ENCODE measurements at places on chromosomes 12 and 14.
A peak's percentile ranks its signal among the peaks of the same experiment; 100 is the strongest.

- DNase-seq: peak; percentile 61
Measured at GRCh38 chr12:12803186-12803585, 10.0 kb upstream of the DDX47 start.

DNA sequence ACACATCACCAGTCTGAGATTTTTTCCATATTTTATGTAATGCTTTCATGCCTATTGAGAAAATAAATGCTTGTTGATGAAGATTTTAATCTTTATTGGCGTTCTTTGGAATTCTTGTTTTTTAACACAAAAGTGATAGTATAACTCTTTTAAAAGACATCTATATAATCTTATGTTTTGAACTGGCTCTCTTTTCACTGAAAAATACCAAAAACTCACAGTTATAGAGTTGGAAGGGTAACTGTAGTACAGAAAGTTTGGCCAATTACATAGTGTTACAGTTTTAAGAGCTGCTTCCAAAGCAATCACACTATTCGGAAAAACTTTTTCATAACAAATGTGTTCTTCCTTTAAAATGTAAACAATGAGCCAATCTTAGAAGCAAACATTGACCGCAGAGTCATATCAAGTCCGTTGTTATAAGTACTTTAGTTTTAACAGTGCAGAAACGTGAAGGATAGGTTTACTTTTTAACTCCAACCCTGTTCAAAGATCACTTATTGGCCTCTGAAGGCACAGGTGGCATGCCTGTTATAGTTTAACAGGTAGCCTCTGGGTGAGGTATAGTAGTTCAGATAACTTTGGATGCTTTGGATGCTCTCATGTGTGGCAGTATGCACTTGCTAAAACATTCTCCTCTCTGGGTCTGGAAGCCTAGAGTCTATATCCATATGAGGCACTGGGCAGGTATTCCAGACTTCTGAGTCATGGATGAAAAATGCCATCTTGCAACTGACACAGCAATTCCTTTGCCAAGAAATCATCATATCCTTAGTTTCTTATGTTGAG, 12.1 kb upstream of the NTN4 start:
- DNase-seq: peak; percentile 83

- no peak for DNase-seq
Measured at GRCh38 chr14:68961781-68962584, 17.1 kb downstream of the ACTN1 start.

DNA sequence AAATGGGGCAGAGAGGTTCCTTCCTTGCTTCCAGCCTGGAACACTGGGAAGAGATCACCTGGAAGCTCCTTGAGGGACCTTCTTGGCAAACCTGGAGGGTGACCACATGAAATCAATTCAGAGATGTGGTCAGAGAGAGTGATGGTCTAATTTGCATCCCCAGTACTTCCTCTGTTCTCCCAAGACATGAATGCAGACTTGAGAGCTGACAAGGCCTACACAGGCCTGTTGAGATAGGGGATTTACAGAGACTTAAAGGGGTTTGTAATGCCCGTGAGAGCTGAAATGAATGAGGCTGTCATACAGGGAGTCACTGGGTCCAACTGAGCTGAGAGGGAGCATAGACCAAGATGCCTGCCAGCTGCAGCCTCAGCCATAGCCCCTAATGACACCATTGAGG, 45.1 kb downstream of the TMX1 start:
- no peak for DNase-seq

- peak; percentile 89 for DNase-seq
Measured at GRCh38 chr12:26271889-26272492, 76.6 kb downstream of the SSPN start.

DNA sequence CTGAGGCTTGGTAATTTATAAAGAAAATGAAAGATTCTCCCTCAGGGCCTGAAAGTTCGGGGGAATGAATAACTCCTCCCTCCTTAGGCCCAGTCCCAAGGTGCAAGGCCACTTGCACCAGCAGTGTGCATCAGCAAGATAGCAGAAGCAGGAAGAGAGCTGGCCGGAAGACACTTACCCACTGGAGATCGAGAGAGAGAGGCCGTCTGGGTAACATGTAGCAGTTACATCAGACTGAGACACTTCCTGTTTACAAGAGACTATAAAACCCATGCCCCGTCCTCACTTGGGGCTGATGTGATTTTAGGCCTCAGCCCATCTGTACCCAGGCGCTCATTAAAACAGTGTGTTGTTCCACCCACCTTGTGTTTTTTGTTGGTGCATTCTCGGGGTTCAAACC, 85.2 kb downstream of the TMTC3 start:
- DNase-seq: no peak

- no peak for DNase-seq
Measured at GRCh38 chr12:72509891-72510290, 237.7 kb downstream of the TRHDE start.

- DNase-seq: peak; percentile 100
Measured at GRCh38 chr12:22275843-22276242, 58.7 kb downstream of the ST8SIA1 start.

DNA sequence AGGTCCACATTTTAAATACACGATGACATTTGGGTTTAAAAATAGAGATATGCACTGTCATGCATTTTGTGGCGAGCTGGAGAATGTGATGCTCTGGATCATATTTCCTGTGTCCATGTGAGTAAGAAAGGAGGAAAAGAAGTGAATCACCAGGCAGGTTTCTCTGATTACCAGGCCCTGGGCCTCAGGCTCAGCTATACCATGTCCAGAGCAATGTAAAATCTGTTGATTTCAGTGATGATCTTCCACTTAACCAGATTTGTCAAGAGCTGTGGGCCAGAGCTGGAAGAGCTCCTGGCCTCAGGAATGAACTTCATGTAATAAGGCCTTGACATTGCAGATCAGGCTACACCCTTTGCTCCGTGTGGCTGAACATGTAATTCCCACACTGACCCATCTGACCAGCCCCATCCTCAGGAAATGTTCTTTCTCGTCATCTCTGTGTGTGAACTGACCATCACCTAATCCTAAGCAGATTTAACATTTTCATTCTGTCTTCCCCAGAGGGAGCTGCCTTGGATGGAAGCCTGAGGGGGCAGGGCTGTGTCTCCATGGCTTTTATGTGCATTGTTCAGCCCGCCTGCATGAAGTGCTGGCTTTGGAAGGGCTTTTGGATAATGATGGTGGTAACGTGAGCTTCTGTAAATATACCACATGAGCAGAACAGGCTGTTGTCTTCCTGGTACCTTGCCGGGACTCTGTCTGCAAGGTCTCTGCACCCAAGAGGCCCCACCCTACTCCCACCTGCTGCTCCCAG, 54.5 kb downstream of the CRACR2A start:
- DNase-seq: peak; percentile 98

GRCh38 chr12:6965026-6965661, 5.3 kb downstream of the PHB2 start:
- DNase-seq: peak; percentile 81

GRCh38 chr12:113643177-113643974, 171.7 kb upstream of the LHX5 start:
- DNase-seq: no peak

DNA sequence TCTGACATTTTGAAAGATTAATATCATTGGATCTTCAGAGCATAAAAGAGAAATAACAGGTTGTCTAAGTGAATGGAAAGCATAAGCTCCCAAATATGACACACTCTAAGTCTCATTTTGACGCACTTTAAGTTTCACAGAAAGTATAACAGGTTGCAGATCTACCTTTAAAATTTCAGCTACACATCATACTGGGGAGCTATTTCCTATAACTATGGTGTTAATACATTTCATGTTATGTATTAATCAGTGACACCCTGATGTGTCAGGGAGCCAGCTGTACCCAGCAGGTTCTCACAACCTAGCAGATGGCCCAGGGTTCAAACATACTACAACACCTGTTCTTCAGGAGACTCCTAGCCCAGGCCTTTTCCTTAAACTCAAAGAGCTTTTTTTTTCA, 31.1 kb upstream of the TMX1 start:
- DNase-seq: no peak

DNA sequence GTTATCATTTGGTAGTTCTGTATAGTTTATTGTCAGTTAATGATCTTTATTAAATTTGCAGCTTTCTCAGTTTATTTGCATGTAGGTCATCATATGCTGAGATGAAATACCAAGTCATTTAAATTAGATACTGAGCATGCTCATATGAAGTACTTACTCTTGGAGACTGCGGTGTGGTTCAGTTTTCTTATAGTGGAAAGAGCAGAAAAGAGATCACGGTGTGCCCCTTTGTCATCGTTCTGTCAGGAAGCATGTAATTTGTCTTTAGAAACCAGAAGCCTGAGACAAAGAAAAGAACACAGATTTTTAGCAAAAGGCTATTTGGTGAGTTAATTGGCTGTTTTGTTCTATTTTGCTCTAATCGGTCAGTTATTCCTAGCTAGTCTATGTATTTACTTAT, 75.6 kb downstream of the PLEKHA5 start:
- no peak for DNase-seq

DNA sequence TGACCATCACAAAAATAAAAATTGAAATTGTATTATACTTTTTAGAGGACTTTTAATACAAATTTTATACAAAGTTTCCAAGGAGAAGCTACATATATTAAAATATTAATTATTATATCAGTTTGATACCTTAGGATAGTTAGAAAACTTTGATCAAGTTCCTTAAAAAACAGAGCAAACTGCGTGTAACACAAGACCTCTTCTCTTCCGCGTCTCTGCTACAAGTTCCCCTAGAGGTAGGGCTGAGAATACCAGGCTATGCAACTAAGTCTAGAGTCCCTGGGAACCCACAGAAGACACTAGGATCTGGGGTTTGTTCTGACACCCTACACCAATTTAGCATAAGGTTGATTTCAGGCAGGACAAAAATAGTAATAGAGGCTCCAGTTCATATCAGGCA, 319.0 kb downstream of the FOXG1 start:
- DNase-seq: peak; percentile 1

- no peak for DNase-seq
Measured at GRCh38 chr12:91065396-91065795, 7.6 kb upstream of the KERA start.

DNA sequence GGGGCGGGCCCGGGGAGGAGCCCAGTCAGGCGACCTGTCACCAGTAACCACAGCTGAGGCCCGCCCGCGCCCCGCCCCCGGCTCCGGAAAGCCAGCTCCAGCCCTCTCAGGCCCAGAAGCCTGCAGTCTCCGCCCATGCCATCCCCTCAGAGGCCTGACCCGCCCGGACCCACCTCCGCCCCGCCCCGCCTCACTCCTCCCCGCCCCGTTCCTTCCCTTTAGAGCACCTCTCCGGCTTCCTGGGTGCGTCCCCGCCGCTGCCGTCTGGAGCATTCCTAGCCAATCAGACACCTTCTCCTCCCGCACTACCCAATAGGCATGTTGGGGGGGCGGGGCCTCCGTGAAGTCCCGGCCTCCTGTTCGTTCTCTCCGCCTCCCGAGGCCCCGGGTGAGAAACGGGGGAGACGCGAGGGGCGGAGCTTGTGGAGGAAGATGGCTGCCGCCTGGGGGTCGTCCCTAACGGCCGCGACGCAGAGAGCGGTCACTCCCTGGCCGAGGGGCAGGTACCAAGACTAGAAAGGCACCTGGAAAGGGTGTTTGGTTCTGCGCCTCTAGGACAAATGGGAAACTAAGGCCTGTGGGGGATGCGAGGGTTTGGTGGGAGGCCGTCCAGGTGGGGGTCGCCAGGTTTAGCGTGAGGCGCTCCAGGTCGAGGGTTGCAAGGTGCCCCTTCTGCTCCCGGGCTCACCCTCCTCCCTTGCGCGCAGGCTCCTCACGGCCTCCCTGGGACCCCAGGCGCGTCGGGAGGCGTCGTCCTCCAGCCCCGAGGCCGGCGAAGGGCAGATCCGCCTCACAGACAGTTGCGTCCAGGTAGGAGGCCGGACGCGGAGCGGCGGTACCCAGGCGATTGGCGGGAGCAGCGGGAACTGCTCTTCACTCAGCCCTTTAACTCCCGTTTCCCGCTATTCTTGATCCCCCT, at the start of gene ISCA2:
Gene ISCA2 (plus strand): TSS at position 423 of the 919 bp plus-strand sequence. CDS start 10 bp downstream, at position 433.
- DNase-seq: peak; percentile 99

Data from fibroblast of upper back skin (primary cell).